Occipital lobe (tissue), 3 donors: ENCODE measurements at places on chromosomes 5 and 9. TPM values are rescaled to one million over a fixed set of nuclear protein-coding genes. Genes with fewer than 3 reads are reported as not detected.

DNA sequence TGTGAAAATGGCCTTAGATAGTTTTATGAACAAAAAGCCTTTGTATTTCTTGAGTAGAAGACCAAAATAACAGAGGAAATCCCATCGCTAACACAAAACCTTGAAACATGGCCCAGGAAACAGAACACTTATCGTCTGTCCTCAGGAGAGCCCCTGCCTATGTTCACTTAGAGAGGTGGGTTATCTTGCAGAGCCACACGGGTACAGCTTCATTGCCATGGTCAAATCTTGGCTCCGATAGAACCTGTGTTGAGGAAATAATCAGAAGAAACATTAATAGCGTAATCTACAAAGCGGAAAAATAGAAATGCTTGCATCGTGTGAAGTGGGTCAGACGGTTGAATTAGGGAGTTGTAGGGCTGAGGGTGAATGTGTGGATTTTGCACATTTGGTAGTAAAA is 216.1 kb downstream of the MAST4 start:
- no peak for DNase-seq

DNA sequence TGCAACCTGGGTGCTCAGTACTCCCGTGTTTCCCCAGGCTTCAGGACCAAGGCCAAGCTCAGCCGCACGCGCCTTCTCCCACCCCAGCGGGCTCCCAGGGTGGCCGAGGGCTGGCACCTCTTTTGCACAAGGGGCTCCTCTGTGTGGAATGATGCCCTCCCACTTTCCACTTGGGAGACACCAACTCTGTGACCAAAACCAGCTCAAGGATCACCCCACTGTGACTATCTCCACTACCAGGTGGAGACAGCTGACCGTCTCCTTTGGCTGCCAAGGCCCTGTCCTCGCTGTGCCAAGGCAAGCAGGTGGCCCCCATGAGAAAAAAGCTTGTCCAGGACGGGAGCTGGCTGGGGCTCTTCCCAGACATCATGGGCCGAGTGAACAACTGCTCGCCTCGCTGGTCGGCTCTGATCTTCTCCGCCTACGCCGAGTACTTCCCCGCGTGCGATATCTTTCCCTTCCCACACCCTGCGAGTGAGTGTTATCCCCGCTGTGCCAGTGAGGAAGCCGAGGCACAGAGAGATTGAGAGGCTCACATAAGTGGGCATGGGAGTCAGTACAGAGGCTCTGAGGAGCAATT is 132.8 kb downstream of the ZNF354C start:
- no peak for DNase-seq

DNA sequence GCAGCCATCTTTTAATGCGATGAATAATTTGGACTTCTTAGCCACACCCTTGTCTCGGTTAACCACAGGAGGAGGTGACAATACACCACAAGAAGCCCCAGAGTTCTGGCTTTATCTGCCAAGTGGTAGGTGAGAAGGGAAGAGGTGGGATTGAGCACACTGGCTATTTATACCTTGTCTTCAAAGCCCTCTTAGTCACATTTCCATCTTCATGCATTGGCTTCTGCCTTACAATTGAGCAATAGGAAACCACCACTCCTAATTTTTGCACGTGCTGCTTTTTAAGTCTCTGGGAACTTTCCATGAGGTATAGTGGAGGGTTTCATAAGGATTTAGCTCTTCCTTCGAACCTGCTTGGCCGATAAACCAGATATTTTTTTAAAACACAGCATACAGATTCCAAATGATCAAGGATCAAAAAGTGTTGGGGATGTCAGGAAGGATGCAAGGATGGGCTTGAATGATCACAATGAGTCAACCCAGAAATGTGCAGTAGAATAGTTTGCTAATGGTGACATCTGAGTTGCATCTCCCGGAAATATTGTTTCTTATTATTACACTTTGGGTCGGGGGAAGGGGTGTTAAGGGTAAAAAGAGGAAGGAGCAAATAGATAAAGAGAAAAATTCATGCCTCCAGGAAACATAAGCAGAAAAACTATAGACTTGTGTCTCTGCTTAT is 25.5 kb downstream of the PLAC8L1 start:
- no peak for DNase-seq

DNA sequence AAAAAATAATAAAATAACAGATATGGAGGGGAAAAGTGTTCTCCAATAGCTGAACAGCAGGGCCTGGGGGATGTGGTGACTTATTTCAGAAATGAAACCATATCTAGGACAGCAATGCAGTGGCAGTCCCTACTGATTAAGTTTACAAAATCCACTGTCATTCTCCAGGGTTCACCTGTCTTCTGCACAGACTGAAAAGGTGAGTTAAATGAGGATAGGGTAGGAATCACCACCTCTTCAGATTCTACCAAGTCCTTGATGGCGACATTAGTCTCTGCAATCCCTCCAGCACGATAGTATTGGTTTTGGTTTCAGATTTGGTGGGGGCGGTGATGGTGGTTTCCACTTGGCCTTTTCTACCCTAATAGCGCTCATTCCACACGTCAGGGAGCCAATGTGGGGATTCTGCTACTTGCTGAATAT is 32.3 kb upstream of the NPM1 start:
- DNase-seq, result no peak

The TTC23L gene
- 3.4 TPM for total RNA-seq

- no peak for DNase-seq
Observed at GRCh38 chr5:91332267-91333045, 50.7 kb downstream of the ARRDC3 start.

- no peak for DNase-seq
Observed at GRCh38 chr5:65672796-65673195, 48.0 kb downstream of the SHLD3 start.

The IL7R gene
- total RNA-seq, result under 0.01 TPM

DNA sequence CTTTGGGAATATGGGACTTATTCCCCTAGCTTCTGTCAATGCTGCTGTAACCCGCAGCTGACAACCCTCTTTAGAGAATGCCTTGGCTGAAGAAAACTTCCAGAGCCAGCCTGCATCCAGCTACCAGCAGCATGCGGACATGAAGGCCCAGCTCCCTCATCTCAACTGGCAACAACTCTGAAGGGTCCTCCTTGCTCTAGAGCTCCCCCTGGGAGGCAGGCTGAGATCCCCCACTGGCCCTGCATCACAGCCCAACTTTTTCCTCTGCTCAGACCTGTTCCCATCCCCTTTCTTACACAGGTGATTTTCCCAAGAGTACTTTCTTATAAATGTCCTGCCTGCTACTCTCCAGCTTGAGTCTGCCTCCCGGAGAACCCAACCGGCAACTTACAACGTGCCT is 18.7 kb upstream of the WNT8A start:
- no peak for DNase-seq

DNA sequence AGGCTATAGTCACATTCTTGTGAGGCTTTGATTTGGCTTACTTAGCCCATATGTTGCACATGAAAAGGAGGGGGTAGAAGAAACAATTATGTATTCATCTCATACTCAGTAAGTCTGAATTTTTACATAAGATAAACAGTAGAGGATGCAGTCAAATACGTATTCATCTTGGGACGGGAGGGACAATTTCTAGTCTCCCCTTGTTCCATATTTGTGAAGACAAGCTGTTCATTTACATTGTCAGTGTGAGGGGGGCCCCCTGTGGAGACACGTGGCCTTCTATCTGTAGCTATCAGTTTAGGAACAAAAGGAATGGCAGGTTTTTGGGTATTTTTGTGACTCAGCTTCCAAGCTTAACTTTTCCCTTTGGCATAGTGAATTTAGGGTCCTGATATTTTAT is 49.2 kb upstream of the PPP1R2B start:
- DNase-seq, result no peak

GRCh38 chr5:78799266-78800017 is 150.9 kb upstream of the LHFPL2 start:
- DNase-seq, result no peak

GRCh38 chr9:115276621-115277020 is 158.7 kb upstream of the TNC start:
- DNase-seq, result no peak

DNA sequence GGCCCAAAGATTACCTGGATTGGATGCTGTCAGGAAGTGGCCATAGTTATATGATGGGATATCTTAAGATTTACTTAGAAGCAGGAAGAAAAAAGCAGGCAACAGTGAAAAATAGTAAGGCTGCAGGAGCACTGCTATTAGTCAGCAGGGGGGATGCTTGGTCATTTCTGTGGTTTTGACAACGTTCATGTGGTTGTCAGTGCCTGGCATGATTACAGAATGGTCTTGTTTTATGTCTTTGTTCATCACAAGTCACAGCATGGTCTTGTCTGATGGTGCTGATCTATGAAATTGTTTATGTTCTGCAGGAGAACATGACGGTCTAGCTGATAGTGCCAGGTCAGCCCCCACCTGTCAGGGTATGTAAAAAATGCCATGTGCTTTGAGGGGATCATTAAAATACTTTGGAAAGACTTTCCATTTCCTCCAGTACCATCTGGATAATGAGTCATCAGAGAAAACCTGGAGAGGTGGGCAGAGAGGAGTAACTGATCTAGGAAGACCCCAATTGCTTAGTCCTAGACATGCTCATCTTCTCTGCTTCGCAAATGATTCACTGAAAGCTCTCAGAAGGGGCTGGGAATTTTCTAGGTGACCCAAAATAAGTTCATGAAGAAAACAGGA is 48.5 kb downstream of the PLGRKT start:
- DNase-seq, result no peak

DNA sequence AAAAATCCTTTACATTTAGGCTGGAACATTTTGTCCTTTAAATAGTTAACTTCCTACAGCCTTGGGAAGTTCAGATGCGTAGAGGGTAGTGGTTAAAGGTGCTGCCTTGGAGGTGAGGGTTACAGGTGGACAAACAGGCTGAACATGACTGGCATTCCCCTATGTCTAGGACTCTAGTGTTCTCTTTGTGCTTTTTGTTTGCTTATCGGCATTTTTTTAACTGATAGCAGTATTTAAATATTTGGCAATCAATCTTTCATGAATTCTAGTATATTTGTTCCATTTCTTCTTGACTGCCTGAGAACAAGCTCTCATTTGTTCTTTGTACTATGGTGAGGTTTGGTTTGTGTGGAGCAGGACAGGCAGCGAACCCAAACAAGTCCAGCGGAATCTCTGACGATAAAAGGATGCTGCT is 307.6 kb downstream of the CTNND2 start:
- DNase-seq, result no peak
